Breast epithelium (tissue), 4 donors: ENCODE measurements at places on chromosomes 1 and 21. TPM values are rescaled to one million over a fixed set of nuclear protein-coding genes. Genes with fewer than 3 reads are reported as not detected.

DNA sequence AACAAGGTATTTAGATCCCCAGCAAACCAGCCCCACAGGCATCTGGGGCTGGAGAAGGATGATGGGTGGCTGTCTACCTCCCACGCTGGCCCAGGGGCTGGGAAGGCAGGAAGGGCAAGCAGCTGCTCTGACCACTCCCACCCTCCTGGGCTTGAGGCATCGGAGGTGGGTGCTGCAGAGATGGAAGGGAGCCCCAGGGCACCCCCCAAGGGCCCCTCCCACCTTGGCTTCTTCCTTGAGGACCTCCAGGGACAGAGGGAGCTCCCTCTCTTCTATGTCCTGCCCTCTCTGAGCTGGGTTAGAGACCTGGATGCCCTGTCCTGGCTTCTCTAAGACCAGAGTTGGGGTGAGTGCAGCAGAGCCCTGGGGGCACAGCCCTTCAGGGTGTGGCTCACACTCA, 3.1 kb downstream of the CD52 start:
- DNase-seq, result no peak

DNA sequence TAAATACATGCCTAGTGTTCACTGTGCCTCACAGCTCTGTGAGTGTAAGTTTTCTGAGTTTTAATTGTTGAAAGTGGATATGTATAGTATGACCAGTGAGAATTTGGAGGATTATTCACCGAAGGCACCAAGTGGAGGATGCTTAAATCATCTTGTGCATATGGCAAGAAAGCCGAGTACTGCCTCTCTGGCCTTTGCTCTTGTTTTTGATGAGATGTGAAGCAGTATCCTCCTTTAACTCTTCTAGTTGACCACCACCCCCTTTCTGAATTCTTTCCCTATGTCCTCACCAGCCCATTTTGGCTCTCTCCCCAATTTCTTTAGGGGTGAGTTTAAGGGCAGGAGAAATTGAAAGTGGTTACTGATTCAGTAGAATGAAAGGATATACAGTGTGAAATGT, 130.4 kb downstream of the SYT2 start:
- no peak for DNase-seq

NIBAN1 gene
- total RNA-seq, result 44.2 TPM

ASPM gene
- 0.59 TPM for total RNA-seq

S100B gene
- 242 TPM for total RNA-seq
